Lung (tissue), 17 donors: ENCODE measurements at places on chromosomes 2 and 18. TPM values are rescaled to one million over a fixed set of nuclear protein-coding genes. Genes with fewer than 3 reads are reported as not detected.
A peak's percentile ranks its signal among the peaks of the same experiment; 100 is the strongest.

EFEMP1 gene
- polyA plus RNA-seq = 127 TPM

- DNase-seq = no peak
- H3K4me1 ChIP-seq = peaks cover 1% of the 10 kb centered on the region
- H3K27me3 ChIP-seq = no peaks in the 10 kb centered on the region
- no peak overlapping the region for H3K4me3 ChIP-seq
- H3K36me3 ChIP-seq = no peaks in the 10 kb centered on the region
These were observed 11.8 kb downstream of the NCAPH start for GRCh38 chr2:96347395-96347794.

DNA sequence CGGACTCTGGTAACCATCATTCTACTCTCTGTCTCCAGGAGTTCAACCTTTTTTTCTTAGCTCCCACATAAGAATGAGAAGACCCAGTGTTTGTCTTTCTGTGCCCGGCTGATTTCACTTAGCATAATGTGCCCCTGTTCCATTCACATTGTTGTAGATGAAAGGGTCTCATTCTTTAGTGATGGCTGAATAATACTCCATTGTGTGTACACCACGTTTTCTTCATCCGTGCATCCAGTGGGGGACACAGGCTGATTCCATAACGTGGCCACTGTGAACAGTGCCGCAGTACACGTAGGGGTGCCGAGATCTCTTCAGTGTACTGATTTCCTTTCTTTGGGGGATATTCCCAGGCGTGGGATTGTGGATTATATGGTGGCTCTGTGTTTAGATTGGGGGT is 72.3 kb upstream of the NFATC1 start:
- peaks cover 2% of the 10 kb centered on the region for H3K36me3 ChIP-seq
- no peak for DNase-seq
- no peak overlapping the region for H3K4me3 ChIP-seq
- H3K4me1 ChIP-seq = no peaks in the 10 kb centered on the region

DNA sequence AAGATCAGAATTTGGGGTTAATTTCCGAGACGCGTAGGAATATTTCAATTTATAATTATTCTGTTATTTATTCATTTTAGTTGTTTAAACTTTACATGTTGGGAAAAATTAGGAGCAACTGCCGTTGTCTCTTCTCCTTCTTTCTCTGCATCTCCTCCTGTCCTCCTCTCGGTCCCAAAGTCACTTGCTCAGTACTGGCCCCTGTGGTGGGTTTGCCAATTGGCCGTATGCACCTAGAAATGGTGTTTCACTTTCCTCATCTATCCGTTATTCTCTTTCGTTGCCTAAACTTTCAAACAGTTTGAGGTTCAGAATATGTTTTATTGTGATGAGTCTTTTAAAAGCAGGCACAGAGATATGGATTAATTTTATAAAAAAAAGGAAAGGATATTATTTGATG is 517.9 kb downstream of the PLCL1 start:
- no peaks in the 10 kb centered on the region for H3K4me1 ChIP-seq
- DNase-seq = no peak
- no peaks in the 10 kb centered on the region for H3K36me3 ChIP-seq

- H3K36me3 ChIP-seq = no peaks in the 10 kb centered on the region
- peak; percentile 61 for DNase-seq
- peak overlapping the region; percentile 33 for H3K27ac ChIP-seq
- peaks cover 5% of the 10 kb centered on the region for H3K4me1 ChIP-seq
- H3K4me3 ChIP-seq = peak overlapping the region; percentile 40
These were observed 533 bp downstream of the CXCR4 start for GRCh38 chr2:136117391-136117841.

- peaks cover 30% of the 10 kb centered on the region for H3K4me1 ChIP-seq
- H3K27ac ChIP-seq = no peak overlapping the region
- no peak overlapping the region for H3K4me3 ChIP-seq
- H3K36me3 ChIP-seq = no peaks in the 10 kb centered on the region
These were observed 100.8 kb downstream of the ASB1 start for GRCh38 chr2:238527565-238527964.

- H3K4me3 ChIP-seq = no peak overlapping the region
- DNase-seq = no peak
- H3K27me3 ChIP-seq = no peaks in the 10 kb centered on the region
- H3K36me3 ChIP-seq = no peaks in the 10 kb centered on the region
These were observed 73.5 kb upstream of the SERTAD2 start for GRCh38 chr2:64727013-64727767.
